ENCODE measurements at places on chromosomes 2 and 18.
A peak's percentile ranks its signal among the peaks of the same experiment; 100 is the strongest.

GRCh38 chr2:239943571-239943970 lies 81.6 kb downstream of the NDUFA10 start:
- no peak for DNase-seq

DNA sequence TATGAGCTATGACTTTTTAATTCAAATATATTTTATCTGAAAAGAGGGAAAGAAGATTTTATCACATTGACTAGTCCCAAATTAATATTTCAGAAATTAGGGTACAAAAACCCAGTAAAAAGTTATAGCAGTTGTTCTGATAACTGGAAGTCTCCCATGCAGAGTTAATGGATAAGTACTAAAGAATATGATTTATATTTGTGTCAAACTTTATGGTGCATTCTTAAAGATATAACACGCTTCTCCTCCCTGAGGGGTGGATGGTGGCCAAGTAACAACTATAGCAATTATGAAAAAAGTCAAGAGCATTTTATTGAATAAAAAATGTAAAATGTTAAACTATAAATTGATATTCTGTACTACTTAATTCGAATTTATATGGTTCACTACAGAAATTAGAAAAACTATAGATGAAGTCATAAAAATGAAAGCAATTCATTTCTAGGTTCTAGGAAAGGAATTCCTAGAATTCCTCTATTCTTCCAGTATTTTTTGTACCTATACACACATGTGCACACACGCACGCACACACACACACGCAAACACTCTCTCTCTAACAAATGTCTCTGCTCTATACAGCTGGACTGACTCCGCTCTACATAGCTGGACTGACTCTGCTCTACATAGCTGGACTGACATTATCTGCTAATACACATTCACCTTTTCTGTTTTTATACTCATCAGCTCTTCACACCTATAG lies 111.3 kb downstream of the PRELID3A start:
- DNase-seq, result no peak

GRCh38 chr2:121288454-121289231 lies 3.6 kb upstream of the TFCP2L1 start:
- DNase-seq, result no peak

GRCh38 chr18:33901894-33902512 lies 322.7 kb downstream of the NOL4 start:
- no peak for DNase-seq

DNA sequence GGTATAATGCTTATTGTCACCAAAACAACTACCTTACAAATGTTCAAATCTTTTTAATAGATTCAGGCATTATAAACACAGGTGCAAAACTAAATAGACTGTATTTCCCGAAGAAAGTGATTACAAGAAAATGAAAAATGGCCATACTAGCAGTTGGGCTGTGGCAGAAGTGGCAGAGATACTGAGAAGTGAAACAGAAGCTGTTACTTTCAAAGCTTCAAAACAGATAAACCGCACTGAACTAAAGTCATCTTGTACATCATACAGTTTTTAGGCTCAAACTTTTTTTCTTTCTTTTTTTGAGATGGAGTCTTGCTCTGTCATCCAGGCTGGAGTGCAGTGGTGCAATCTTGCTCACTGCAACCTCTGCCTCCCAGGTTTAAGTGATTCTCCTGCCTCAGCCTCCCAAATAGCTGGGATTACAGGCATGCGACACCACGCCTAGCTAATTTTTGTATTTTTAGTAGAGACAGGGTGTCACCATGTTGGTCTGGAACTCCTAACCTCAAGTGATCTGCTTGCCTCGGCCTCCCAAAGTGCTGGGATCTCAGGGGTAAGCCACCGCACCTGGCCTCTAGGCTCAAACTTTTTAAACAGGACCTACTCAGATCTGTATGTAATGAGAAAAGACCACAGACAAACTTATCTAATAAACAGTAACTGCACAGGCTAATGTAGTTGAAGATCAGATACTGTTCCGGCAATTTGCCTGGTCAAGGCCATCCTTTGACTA lies 77.9 kb upstream of the SATB2 start:
- DNase-seq, result no peak

DNA sequence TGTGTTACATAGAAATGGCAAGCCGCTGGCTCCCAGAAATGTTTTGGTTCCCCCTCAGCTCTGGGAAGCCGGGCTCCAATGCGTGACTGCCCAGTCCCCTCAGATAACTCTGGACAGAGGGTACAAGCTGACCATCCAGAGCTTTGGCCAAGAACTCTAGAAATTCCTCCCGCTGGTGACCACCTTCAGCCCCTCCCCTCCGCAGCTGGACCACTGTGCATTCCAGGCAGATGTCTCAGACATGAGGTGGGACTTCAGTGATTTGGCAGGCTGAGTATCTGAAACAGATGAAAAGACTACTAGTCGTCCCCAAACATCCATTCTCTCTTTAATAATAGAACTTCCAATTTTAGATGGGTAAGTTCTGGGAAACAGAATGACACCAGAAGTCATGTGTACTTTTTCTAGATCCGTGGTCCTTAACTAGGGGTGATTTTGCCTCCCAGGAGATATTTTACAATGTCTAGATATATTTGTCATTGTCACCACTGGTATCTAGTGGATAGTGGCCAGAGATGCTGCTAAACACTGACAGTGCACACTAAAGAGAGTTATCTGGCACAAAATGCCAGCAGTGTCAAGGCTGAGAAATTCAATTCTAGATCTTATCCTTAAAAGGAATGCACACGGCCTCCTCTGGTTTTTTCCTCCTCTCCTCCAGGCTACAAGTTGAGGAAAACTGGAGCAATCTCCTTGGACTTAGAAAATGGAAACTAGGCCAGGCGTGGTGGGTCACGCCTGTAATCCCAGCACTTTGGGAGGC lies 294.3 kb downstream of the SRBD1 start:
- DNase-seq, result no peak

DNA sequence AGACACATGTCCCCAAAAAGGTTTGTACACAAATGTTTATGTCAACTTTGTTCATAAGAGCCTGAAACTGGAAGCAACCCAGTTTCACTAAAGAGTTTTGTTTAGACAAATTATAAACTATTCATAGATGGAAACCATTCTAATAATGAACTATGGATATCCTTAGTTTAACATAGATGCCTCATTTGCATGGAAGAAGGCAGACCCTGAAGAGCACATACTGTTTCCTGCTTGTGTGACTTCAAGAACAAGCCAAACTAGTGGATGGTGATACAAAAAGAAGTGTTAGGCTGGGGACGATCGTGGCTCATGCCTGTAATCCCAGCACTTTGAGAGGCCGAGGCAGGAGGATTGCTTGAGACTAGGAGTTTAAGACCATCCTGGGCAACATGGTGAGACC lies 48.1 kb downstream of the ACOXL start:
- DNase-seq, result no peak

GRCh38 chr18:28204154-28204553 lies 27.2 kb upstream of the CDH2 start:
- no peak for DNase-seq

DNA sequence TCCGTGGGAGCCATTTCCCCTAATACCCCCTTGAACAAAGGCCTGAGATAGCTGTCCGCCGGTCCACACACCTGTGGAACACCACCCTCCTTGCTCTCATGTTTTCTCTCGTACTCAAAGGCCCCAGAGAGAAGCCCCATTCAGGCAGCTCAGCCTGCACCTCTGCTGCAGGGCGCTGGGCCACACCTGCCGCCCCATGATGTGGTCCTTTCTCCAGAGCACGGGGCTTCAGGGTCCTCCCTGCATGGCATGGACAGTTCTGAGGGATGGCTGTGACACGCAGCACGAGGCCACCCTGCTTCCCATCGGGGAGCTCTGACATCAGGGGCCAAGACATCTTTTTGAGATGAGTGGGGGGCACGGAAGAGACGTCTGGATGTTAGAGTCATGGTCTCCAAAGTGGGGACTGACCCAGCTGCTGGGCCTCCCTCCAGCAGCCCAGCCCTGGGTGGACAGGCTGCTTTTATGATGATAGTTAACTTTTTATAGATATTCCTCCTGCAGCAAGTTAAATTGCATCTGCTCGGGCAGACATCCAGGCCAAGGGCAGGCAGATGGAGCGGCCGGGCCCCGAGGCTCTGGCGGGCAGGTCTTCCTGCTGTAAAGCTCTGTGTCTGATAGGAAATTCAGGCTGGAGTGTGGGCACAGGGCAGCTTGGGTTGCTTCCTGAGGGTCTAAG lies 56.7 kb downstream of the SDC1 start:
- no peak for DNase-seq

DNA sequence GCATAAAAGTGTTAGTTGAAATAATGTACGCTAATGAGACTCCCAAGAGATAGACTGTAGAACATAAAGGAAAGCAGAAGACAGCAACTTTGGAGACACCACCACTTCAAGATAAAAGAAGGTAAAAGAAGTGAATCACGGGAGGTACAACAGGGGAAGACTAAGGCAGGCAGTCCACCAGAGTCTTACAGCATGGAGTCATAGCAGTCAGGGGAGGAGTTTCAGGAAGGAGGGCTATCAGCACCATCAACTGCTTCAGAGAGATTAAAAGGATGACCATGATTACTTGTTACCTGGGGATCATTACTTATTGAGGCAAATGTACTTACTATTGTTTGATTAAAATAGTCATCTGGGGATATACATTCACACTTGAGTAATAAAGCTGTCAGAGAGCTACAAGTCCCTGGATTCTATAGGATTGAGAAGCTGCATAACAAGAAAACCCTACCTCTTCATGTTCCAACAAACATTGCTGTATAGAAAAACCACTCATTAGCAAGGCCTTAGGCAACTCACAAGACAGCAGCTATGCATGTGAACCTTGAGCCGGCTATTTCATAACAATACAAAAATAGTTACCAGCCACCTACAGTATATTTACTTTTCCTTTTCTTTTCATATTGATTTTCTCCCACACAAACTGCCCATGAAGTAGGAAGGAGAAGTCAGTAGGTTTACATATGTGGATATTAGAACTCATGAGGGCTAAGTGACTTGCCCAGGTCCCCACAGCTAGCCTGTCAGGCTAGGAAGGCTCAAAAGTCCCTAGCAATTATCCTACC lies 101.7 kb downstream of the PDE11A start:
- DNase-seq, result no peak

DNA sequence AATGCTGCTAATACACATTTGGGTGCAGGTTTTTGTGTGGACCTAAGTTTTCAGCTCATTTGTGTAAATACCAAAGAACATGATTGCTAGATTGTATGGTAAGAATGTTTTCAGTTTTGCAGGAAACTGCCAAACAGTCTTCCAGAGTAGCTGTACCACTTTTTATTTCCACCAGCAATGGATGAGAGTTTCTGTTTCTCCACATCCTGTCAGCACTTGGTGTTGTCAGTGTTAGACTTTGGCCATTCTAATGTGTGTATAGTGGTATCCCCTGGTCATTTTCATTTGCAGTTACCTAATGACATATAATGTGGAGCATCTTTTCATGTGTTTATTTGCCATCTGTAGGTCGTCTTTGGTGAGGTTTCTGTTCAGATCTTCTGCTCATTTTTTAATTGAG lies 336.4 kb downstream of the GBX2 start:
- DNase-seq, result no peak

GRCh38 chr2:210630873-210631560 lies 74.6 kb downstream of the CPS1 start:
- DNase-seq, result peak; percentile 36

GRCh38 chr2:240374085-240374907 lies 61.2 kb upstream of the GPC1 start:
- DNase-seq, result no peak

DNA sequence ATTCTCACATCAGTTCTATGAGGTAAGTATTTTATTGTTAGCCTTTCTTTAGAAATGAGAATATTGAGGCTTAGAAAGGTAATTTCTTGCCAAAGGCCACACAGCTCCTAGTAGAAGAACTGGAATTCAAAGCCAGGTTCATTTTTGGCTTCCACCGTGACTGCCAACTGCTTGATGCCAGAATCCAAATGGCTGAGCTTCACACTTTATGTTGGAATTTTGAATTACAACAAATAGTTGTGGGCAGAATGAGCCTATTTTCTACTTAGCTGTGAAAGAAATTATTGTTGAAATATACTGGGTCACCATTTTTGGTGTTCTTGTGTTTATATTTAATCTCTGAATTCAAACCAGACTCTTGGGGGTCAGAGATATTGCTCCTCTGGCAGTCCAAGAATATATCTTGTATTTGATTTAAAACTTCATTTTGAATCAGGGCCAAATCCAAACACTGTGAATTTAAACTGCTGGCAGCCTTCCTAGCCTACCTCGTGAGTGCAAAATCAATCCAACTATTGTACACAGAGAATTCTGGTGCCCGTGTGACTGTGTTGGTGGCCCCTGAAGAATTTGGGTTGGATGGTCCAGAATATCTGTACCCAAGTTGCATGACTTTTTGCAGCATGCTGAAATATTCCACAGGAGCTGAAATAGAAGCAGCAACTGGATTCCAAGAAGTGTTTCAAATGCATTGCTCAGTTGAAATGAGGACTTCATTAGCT lies 35.6 kb upstream of the LPIN1 start:
- DNase-seq, result no peak

GRCh38 chr2:11307764-11308415 lies 36.5 kb downstream of the ROCK2 start:
- no peak for DNase-seq

GRCh38 chr2:210839450-210839849 lies 283.1 kb downstream of the CPS1 start:
- no peak for DNase-seq

DNA sequence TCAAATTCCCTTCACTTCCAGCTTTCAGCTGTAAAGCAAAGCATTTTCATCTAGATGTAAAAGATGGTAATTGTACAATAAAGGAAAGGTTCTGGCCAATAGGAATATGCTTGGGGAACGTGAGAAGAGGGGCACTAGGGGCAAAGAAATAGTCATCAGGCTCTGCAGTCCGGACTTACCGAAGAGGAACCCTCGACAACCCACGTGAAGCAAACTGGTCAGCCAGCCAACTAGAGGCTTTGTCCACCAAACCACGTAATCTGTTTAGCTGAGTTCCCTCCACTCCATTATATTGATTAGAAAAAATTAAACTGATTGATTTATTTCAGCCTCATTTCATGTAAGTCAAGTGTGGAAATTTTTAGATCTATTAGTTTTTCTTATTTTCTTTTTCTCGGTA lies 300.4 kb upstream of the FANCL start:
- DNase-seq, result no peak

DNA sequence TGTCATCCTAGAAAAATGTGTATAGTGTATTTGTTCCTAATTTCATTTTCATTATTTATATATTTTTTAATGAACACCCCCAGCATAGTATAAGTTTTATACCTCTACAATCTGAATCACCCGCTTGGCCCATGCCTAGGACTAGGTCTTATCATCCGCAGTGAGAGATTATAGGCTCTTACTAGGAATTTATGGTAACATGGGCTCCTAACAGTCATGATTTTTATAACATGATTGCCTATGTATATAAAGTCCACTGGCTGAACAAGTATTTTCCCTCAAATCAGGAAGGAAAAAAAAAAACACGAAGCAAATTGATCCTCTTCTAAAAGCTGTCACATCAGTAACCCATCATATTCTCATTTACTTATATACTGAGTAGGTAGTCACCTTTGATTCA lies 666.1 kb upstream of the NRXN1 start:
- no peak for DNase-seq

- no peak for DNase-seq
Measured at GRCh38 chr2:179373816-179374215, 109.2 kb upstream of the SESTD1 start.

DNA sequence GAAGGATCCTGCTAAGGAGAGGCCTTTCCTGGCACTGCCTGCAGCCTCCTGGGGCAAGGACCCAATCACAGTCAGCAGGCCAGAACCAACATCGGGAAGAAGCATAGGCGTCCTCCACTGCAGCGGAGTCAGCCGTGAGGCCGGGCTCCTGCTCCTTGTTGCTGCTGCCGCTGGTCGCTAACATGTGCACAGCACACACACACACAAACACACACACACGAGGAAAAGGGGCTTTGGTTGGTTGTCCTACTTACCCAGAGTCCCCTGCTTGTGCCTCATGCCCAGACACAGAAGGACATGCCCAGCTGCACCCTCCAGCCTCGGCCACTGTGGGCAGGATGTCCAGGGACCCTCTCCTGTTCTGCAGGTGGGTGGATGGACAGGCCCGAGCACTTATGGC lies 209.4 kb downstream of the GLI2 start:
- DNase-seq, result no peak

Measured in NCI-H510A (cell line).